ENCODE measurements at places on chromosomes 3 and 15.

GRCh38 chr3:194952841-194953241 lies 267.2 kb downstream of the FAM43A start:
- peak; percentile 33 for DNase-seq

DNA sequence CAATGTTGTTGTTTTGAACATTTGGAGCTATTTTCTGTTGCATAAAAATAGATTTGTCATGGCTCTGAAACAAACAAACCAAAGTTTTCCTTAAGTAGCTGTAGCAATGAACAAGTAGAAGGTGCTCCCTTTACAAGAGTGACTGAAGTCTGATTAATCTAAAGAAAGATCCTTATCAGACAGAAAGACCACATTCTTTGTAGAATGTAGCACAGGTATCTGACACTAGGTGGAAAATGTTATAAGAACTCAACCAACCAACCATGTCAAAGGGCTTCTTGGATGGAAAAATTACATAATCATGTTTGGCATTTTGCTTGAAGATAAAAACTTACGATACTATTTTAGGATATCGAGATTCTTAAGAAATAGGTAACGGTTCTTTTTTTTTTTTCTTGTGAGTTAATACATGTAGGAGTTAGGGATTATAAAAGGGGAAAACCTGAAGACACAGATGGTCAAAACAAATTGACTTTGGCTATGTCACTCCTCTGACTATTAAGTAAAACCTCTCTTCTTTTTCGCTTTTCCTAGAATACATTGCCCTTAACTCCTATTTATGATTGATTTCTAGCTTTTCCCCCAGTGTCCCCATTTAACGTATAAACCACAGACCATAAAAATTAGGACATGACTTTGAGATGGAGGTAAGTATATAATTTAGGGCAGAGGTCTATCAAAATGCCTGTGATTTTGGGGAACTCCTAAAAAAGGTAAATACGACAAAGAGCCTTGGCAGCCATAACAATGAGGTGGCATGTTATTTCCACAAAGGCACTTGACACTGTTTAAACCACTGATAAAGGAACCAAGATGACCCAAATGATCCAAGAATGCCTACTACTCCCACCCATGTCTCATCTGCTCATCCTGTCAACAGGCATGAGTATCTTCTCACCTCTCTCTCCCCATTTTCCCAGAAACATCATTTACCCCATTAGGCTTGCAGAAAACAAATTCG lies 72.0 kb downstream of the CCR4 start:
- no peak for DNase-seq

DNA sequence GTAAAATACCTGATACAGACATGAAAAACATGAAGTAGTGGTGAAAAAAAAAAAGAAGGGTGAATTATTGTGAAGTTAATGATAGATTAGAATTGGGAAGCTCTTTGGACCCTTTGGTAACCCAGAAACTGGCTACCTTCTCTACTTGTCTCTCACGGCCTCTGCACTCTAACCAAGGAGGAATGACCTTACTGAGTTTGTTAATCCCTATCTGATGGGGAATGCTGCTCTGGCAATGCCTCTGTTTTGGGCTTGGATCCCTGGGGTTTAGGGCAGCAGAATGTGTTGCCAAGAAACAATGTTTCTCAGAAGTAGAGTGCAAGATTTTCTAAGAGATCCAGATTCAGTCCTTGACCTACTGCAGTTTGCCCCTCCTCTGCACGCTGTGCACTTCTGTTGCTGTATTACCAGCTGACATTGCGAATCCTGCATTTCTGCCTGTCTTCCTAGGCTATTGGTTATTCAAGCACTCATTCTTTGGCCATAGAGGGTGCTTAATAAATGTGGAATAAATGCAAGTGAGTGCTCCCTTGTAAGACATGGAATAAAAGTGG lies 49.2 kb upstream of the MAP3K13 start:
- DNase-seq: no peak

DNA sequence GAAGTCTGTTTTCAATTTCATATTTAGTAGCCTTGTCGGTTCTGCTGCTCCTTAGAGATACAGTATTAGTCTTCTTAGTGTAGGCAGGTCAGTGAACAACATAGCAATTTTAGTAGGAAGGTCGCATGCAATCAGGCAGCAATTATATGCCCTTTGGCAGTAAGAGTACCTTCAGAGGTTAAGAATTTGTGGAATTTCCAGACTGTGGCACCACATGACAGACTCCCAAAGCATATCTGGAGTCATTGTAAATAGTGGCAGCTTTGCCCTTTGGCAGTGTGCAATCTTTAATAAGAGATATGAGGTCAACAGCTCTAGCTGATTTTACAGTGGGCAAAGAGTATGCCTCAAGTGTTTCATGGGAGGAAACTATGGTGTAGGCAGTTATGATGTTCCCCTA lies 1532.5 kb upstream of the CADM2 start:
- DNase-seq: no peak

- no peak for DNase-seq
Measured at GRCh38 chr15:77181305-77182074, 110.6 kb upstream of the TSPAN3 start.

DNA sequence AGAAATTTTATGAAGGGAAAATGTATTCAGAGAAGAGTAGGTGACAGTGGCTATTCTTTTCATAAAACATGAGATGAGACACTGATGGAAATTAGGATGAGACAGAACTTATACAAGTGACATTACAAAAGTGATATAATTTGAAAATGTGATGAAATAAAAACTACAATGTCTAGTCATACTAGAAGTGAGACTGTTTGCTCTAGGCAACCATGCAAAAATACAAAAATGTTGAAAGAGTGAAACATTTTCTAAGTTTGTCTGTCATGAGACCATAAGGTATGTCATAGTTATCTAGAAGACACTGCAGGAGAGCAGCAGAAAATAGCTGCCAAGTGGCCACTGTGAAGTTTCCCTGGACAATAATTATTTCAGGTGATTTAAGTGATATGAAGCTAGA lies 459.5 kb downstream of the DIPK2A start:
- DNase-seq: no peak

DNA sequence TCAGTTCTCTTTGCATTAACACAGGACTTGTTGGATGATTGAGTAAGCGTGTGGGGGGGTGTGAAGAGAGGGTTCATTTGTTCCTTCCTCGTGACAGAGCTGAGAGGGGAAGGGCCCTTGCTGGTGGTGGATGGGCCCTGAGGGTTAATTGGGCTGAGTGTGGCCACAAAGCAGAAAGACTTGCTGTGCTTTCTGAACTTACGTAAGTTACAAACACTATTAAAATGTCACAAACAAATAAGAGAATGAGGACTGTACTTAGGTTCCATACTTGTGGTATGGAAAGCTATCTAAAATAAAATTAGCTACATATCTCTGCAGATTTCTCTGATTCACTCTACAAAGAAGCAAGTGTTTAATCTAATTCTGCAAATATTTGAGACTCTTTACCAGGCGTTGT lies 231.3 kb downstream of the LPP start:
- DNase-seq: no peak

DNA sequence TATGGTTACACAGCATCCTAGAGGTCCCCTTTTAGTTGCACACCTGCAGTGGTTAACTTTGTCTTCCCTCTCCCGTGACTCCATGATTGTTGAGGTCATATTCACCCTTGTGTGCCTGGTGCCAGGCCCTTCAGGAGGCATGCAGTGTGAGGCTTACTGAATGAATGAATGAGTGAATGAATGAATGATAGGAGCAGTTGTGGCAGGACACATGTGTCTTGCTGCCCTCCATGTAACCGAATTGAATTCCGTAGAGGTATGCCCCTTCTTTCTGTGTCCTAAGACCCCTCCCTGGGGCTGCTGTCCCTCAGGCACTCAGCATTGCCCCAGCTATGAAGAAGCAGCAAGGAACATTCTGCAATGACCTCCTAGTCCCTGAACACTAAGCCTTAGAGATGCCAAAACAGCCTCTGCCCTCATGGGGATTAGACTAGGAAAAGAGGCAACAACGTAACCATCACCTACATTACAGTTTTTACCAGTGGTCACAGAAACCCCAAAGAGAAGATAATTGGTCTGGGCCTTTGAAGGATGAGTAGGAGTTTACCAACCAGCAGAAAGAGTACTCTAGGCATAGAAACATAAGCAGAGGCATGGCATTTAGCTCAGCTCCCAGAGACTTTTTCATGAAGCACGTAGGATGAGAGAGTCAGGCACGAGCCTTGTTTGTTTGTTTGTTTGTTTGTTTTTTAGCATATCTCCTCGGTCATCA lies 22.5 kb upstream of the CPNE9 start:
- DNase-seq: no peak

DNA sequence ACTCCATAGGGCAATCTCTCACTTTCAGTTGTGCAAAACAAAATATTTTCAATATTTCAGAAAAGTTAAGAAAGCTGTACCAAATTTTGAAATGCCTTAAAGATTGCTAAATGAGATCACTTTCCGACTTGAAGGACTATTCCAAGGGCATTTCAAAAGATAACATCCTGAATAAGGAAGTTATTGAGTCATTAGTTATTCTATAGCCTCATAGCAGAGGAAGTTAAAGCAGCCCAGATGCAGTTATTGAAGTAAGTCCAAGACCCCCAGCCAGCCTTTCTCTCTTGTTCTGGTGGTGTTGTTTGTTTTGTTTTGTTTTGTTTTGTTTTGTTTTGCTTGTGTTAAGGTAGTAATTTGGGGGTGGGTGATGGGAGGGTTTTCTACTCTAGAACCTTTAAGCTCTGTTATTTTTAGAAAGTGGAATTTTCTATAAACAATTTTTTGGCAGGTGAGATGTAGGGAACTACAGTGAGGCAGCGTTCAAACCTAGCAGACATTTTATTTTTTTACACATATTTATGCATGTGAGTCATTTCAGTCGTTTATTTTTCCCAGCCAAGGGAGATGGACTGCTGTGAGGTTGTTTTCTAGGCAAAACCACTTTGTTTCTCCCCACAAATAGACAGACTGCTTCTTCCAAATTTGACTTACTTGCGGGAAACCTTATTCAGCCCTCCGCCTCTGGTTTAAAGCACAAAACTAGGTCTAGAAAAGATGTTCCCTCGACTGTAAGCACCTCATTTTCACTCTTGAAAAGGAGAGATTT lies 216.3 kb upstream of the ARPP21 start:
- no peak for DNase-seq

GRCh38 chr3:182925330-182925943 lies 54.9 kb downstream of the DCUN1D1 start:
- DNase-seq: no peak

DNA sequence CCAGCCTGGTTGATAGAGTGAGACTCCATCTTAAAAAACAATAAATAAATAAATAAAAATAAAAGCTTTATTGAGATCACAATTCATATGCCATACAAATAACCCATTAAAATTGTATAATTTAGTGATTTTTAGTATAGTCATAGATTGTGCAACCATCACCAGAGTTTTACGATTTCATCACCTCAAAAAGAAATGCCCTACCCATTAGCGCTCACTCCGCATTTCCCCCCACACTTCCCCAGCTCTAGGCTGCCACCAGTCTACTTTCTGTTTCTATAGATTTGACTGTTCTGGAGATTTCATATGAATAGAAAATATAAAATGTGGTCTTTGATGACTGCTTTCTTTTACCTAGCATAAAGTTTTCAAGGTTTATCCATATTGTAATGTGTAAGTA lies 57.0 kb downstream of the ARHGEF26 start:
- DNase-seq: no peak

- peak; percentile 26 for DNase-seq
Measured at GRCh38 chr3:50238549-50239026, 2.6 kb downstream of the GNAI2 start.

DNA sequence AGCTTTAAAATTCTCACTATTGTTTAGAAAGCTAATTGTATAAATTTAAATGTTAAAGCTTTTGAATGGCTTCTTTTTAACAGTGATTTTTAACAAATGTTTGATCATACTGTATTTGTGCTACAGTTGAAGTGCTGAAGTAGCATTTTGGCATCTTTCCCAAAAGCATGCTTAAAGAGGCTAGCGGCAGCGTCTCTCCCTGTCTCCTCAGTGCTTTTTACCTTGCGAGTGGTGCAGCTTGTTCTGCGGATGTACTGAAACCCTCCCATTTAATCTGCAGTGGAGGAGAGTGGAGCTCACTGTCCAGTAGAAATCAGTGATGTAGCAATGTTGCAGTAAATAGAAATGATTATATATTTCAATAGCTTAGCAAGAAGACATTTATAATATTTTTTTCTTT lies 43.7 kb downstream of the LRRC49 start:
- no peak for DNase-seq

DNA sequence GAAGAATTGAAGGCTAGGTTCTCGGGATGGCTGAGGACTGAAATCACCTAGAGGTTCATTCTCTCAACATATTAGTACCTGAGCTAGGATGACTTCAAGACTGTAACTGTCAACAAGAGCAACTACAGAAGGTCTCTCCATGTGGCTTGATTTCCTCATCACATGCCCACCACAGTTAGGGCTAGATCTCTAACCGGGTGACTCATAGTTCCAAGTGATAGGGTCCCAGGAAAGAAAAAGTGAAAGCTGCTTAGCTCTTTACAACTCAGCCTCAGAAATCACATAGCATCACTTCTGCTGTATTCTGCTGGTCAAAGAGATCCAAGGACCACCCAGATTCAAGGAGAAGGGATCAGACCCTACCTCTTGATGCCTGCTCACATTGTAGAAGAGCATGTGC lies 165.4 kb upstream of the AGTR1 start:
- DNase-seq: no peak

DNA sequence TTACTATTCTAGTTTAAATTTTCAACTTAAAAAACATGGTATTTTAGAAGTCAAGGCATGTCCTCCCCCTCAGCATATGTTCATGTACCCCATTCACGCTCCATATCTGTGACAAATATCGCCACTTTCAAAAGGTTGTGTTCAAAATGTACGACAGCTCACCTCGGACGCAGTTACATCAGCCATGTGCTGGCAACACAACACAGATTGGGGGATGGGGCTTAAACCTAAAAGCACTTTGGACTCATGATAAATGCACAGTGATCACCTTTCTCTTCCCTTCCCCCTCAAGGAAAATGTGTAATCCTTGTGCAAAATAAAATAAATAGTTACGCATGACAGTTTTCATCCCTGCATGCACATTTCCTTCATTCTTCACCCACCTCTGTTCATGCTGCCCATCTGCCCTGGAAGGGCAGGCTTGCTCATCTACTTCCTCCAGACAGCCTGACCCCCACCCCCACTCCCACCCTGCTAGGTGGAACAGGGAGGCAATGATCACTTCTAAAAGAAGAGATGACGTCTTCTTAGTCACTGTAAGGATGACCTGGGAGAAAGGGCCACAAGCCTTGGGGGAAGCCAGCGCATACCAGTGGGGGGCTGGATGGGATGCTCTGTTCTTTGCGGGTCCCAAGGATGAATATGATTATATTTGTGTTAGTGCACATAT lies 271.4 kb upstream of the SEMA6D start:
- no peak for DNase-seq

DNA sequence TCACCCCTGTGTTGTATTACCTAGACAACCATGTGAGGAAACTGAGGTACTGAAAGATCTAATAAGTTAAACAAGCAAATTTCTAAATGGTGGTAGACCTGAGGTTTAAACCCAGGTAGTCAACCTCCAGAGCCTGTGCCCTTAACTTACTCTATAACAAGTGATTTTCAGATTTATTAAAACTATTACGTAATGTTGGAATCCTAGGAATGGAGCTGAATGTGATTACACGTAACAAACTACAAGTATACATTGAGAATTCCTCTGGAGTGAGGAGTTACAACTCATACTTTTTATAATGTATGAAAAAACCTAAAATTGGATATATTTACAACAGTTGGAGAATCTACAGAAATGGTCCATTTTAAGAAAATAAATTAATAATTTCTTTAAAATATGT lies 18.0 kb downstream of the FAM98B start:
- DNase-seq: no peak
